ENCODE measurements at places on chromosomes 6 and 20.
A peak's percentile ranks its signal among the peaks of the same experiment; 100 is the strongest.

DNA sequence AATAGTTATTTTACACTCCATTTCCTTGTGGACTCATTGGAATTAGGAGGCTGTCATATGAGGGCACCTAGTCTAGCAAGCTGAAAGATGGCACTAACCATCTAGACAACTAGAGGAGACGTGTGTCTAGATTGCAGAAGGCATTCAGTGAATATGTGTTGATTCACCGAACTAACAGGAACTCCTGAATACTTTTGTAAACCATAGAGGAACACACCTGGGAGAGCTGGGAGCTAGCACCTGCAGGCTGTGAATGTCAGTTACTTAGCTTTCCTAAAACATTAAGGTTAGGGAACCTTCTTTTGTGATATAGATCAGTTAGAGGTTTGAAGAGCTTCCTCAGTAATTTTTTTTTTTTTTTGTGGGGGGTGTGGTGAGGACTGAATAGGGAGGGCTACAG, 7.7 kb downstream of the OPN5 start:
- no peak for DNase-seq

DNA sequence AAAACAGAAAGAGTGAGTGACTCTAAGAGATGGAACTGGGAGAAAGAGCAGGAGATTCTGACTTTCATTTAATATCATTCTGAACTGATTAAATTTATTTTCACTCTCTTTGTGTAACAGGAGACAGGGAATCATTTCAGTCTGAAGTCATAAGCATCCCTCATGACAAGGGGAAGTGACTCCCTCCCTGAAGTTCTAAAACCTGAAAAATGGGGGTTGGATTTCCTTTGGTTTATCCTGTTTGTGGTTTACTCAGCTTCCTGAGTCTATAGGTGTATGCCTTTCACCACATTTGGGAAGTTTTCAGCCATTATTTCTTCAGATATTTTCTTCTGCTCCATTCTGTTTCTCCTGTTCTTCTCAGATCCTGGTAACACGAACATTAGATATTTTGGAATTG, 3.4 kb upstream of the FKBP1A start:
- no peak for DNase-seq

- no peak for DNase-seq
Measured at GRCh38 chr6:131628726-131629125, 684 bp upstream of the MED23 start.

DNA sequence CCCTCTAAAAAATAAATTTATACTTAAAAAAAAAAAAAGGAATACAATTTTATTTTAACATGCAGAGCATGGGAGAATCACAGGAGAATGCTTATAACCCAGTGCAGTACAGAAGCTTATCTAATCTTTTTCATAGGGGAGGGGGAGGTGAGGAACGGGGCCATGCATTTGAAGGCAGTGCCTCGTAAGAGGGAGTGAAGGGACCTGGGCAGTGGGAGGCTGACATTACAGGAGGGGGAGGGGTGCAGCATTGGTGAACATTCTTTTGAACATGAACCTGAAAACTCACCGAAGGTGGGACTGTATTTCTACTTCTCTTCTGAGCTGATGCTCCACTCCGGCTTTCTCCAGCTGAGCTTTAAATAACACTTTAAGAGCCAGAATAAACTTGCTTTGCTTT, 9.3 kb downstream of the AURKA start:
- DNase-seq, result no peak

- no peak for DNase-seq
Measured at GRCh38 chr6:32983964-32984621, 15.7 kb downstream of the BRD2 start.

- no peak for DNase-seq
Measured at GRCh38 chr20:42747765-42748411, 441.8 kb downstream of the PTPRT start.

DNA sequence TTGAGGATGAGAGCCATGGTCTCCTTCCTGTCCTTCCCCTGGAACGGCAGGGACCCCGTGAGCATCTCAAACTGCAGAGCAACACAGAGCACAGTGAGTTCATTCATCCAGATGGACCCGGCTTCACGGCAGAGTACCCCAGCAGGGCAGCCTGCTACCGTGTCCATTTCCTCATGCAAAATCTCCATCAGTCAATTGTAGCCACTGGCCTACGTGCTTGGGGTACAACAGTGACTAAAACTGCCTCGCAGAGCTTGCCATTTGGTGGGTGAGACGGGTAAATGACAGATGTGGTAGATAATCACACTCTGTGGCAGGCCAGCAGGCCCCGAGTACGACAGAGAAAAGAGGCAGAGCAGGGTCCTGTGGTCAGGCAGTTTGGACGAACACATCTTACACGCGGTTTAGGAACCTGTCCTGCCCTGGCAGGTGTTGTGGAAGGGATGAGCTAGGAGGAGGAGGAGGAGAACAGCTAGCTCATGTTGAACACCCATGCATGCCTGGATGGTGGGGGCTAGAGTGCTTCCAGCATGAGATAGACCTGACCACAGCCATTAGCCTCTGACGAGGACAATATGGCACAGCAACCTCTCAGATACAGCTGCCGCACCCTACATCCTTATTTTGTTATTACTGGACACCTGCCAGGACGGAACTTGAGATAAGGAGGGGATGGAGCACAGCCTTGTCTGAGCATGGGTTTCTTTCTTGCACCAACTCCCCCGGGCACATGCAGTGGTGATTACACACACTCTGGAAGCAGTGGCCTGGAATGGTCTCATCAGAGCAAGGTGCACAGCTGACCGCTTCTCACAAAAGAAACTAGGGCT, 95.6 kb downstream of the RAMACL start:
- no peak for DNase-seq

GRCh38 chr20:9837634-9838033, 1.2 kb downstream of the PAK5 start:
- DNase-seq, result no peak

DNA sequence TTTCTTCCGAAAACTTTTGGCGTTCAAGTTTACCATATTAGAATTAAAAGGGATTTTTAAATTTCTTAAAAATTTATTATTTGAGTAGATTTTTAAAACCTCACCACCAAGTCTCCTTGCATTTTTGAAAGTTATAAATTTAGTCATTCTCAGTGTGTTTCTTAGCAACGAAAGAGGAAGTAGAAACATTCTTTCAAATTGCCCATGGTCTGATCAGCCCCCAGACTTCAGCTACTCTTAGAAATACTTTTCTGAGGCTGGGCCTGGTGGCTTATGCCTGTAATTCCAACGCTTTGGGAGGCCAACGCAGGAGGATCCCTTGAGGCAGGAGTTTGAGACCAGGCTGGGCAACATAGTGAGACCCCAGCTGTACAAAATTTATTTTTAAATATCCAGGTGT, 15.1 kb upstream of the RTF2 start:
- DNase-seq, result no peak

GRCh38 chr6:113684382-113684901, 172.7 kb upstream of the MARCKS start:
- DNase-seq, result no peak

- peak; percentile 92 for DNase-seq
Measured at GRCh38 chr20:51428401-51429143, 113.9 kb downstream of the NFATC2 start.

GRCh38 chr20:4861961-4862360, 139.3 kb downstream of the SLC23A2 start:
- no peak for DNase-seq

- DNase-seq, result peak; percentile 53
Measured at GRCh38 chr6:79453558-79454042, 83.6 kb downstream of the LCA5 start.

GRCh38 chr6:11043961-11044711, at the start of gene ELOVL2:
ELOVL2 (minus strand) TSS chr6:11044305; CDS start chr6:11044230, 75 bp downstream.
- DNase-seq, result no peak

- DNase-seq, result peak; percentile 83
Measured at GRCh38 chr6:119348748-119349360, 707 bp downstream of the MAN1A1 start.

DNA sequence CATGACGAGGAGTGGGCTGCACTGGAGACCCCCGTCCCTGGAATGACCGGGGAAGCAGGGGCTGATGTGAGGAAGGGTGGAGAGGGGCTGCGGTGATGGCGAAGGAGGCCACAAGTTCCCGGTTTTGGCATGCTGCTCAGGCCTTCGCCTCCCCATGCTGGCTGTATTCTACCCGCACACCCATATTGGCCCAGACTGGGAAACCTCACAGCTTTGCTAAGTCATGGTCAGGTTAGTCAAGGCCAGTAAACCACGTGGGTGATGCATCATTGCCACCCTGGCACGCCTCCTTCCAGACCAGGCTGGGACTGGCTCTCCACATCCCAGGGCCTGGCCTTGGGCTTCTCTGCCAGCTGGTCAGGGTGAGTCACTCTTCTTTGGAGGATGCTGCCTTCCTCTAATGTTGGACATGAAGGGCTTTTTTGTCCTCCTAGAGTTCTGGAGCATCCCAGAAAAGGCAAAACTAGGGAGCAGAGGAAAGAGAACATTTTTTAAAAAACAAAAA, 53.8 kb downstream of the PCNA start:
- peak; percentile 38 for DNase-seq

DNA sequence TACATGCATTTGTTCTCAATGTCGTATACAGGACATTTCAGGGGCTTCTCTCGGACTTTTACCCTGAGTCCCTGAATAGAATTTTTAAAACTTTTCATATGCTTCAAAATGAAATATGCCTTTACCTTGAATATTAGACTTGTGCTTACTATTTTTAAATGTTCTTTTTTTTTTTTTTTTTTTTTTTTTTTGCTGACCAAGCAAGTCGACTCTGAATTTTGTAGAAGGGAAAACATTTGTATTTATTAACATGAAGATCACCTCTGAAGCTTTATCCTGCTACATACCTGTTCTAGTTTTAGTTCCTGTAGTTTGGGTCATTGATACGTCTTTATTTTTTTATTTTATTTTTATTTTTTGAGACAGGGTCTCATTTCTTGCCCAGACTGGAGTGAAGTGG, 39.7 kb upstream of the SAYSD1 start:
- no peak for DNase-seq

DNA sequence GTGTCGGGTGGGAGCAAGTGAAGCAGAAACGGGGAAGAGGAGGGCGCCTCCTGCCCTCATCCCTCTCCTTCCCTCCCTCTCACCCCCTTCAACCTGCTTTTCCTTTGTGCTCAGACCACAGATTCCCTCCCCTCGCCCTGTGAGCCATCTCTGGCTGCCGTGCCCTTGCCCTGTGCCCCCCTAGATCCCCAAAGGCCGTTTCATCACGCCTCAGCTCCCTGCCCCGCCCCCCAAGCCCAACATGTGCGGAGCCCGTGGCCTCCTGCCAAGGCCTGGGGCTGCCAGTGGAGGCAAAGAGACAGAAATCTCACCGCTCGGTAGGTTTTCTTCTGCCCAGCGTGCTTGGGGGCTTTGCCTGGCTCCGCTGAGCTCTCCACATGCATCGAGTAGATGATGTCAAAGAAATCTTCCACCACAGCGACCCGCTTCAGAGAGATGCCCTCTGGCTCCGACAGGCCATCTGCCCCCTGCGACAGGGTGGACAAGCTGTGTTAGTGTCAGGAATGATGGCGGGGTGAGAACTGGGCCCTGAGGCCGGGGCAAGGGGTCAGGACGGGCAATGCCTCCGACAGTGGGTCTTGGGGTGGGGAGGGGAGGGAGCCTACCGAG, 57.6 kb downstream of the NOL4L start:
- DNase-seq, result peak; percentile 45

DNA sequence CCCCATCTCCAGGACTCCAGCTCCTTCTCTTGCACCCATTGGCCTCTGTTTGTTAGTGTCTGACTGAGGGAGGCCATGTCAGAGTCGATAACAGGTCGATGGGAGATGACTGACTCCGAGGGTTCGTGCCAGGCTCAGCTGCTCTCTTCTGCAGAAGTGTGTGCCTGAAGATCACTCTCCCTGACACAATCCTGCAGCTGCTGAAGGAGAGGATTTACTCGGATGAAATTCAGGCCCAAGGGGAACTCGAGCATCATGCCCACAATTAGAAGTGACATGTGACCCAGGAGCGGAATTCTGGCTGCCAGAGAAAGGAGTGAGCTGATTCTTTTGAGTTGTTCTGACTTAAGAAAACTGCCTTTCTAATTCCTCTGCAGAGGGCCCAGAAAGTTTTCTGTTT, 318.2 kb downstream of the MAFB start:
- peak; percentile 25 for DNase-seq

GRCh38 chr20:37494796-37495195, 26.3 kb upstream of the NNAT start:
- DNase-seq, result no peak

- no peak for DNase-seq
Measured at GRCh38 chr20:25270829-25271251, 23.0 kb downstream of the PYGB start.

GRCh38 chr6:161204866-161205557, 68.8 kb downstream of the AGPAT4 start:
- DNase-seq, result no peak

GRCh38 chr6:129630596-129630995, 79.4 kb downstream of the ARHGAP18 start:
- no peak for DNase-seq

DNA sequence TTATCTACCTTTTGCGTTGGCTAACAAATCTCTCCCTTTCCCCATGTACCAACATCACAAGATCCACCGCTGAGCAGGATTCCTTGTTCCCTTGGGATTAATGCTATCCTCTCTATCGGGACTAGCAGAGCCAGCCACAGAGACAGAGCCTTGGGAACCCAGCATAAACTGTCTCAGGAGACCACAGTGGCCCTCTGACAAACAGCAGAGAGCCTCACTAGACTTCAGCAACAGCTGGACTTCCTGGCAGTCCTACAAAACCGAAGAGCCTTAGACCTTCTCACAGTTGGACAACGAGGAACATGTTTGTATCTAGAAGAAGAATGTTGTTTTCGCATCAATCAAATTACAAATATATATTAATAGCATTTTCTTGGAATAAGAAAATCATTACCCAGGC, 39.6 kb upstream of the POU5F1 start:
- no peak for DNase-seq

GRCh38 chr6:144469144-144469575, 184.0 kb downstream of the UTRN start:
- DNase-seq, result no peak

DNA sequence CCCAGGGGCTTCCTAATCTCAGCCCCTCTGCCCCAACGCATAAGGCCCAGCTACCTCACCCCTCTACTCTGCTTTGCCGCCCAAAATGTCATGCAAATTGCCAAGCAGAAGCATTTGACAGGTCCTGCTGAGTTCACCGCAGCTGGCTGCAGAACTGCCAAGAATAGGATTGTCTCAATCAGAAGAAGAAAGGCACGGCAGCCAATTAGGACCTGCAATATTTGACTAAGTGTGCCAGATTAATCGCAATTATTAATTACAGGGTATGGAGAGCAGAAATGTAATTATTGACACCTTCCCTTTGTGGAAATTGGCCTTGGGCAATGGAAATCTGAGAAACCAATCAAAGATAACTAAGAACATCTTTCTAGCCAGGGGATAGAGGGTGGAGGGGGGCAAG, 318.6 kb downstream of the LRFN2 start:
- DNase-seq, result no peak

DNA sequence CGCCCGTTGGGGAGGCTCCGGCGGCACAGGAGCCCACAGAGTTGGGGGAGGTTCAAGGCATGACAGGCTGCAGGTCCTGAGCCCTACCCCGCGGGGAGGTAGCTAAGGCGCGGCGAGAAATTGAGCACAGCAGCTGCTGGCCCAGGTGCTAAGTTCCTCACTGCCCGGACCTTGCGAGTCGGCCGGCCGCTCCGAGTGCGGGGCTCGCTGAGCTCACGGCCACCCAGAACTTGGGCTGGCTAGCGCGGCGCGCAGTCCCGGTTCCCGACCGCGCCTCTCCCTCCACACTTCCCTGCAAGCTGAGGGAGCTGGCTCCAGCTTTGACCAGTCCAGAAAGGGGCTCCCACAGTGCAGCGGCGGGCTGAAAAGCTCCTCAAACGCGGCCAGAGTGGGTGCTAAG, 23.9 kb upstream of the KIF13A start:
- no peak for DNase-seq
